Peyer's patch (tissue), 4 donors: ENCODE measurements at places on chromosomes 5 and 9. TPM values are rescaled to one million over a fixed set of nuclear protein-coding genes. Genes with fewer than 3 reads are reported as not detected.
A peak's percentile ranks its signal among the peaks of the same experiment; 100 is the strongest.

GRCh38 chr5:61177070-61177469 is 14.8 kb upstream of the SMIM15 start:
- no peak for DNase-seq

GRCh38 chr5:68032216-68032762 is 183.3 kb upstream of the PIK3R1 start:
- DNase-seq: no peak

GRCh38 chr5:66828548-66829357 is 232.6 kb downstream of the MAST4 start:
- DNase-seq: peak; percentile 82

DNA sequence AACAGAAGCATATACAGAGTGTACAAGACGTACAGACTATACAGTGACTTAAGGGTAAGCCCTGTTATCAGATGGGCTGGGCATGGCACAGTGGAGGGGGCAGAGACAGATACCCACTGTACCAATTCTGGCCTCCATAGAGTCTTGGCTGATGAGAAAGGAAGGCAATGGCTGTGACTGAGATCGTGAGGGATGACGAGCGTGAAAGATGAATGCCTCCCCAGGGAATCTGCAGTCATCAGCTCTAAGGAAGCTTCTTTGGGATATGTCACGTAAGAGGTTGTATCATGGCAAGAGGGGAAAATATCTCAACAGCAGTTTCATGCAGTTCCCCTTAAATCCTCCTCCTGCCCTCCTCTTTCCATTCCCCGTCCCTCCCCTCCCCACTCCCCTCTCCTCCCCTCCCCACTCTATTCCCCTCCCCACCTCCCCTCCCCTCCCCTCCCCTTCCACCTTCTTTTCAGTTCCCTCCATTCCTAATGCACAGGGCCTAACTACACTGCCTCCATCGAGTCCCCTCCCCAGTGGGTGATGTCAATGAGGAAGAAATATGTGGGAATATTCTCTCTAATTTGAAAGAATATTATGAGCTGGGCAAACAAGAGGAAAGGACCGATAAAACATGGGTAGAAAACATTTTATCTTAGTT is 226.4 kb upstream of the DAP start:
- no peak for DNase-seq

- peak; percentile 49 for DNase-seq
Measured at GRCh38 chr9:121529237-121529987, 29.8 kb upstream of the GGTA1 start.

DNA sequence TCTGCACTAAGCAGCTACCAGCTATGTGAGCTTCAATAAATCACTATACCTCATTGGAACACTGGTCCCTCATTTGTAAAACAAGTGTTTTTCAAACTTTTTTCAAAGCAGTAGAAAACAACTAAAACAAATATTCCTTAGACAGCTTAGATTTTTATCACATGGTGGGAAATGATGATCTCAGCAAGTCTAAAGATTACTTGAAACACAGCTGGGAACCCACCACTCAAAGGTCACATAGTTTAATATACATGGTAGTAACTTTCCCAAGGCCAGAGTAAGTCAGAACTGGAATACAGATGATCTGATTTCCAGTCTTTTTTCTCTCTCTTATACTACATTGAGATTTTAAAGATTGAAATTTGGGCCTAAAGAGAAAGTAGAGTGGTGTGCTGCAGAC is 850 bp upstream of the C6 start:
- no peak for DNase-seq

DNA sequence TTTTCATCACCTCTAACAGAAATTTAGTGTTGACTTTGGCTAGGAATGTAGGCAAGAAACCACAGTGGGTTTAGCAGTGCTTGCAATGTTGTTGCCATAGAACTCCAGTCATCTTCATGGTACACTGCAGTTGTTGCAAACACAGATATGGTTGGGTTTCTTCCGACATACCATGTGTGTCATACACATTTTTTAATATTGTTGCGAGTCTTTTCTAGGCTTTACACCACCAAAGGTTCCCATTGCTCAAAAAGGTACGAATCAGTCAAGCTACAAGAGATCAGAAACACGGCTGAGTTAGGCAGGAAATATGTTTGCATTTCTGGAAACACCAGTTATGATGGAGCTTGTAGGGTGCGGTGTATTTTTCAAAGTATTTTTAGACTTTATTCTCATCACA is 172.4 kb downstream of the SYK start:
- no peak for DNase-seq

DNA sequence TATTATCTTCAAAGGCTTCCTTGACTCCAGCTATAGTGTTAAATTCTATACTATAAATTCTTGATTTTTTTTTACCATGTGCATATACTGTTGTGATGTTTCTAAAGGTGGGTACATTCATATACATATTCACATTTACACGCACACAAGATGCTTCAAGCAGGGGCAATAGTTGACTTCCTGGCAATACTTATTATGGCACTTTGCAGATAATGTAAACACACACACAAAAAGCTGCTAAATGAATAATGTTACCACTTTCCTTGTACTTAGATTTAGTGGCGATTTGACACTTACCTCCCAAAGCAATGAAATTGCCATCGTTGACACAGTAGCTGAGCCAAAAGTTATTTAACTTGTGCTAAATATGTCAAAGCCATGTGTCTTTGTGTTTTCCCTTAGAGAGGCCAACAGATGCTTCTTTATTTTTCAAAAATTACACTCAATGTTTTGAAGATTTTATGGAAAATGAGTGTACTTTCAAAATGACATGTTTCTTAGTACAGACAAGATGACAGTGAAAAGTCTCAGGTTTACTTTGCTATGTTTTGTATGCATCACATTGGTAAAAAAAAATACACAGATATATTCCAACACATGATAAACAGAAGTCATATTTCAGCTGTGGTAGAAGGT is 12.2 kb upstream of the ERAP2 start:
- no peak for DNase-seq

DNA sequence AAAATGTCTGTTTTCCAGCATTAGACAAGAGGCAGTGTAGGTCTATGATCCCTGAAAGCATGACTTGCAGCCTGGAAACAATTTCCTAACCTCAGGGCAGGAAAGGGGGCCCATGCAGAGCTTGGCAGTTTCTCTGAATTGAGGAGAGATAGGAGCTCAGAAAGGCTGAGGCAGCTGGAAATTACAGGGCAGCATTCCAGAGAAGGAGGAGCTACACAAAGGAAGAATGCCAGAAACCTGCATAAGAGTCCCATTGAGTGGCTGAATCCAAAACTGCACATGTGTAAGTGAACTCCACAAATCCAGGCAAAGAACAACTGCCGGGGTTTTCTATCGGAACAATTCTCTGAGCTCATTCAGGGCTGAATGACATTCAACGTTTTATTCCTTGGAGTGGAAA is 346.8 kb downstream of the PIK3R1 start:
- no peak for DNase-seq

- DNase-seq: peak; percentile 42
Measured at GRCh38 chr5:138354926-138355378, 2.5 kb downstream of the KDM3B start.

GRCh38 chr5:77709993-77710685 is 66.0 kb downstream of the TBCA start:
- no peak for DNase-seq

- no peak for DNase-seq
Measured at GRCh38 chr5:167503926-167504720, 787.3 kb upstream of the WWC1 start.

DNA sequence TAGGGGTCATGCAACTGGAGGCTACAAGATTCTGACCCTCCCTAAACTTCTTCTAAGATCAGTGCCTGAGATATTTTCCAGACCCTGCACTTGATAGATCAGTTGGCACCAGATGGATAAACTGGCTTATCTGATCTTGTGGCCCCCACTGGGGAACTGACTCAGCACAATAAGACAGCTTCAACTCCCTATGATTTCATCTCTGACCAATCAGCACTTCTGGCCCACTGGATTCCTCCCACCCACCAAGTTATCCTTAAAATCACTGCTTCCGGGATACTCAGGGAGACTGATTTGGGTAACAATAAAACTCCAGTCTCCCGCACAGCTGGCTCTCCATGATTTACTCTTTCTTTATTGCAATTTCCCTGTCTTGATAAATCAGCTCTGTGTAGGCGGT is 2180.4 kb upstream of the WWC1 start:
- DNase-seq: no peak

DNA sequence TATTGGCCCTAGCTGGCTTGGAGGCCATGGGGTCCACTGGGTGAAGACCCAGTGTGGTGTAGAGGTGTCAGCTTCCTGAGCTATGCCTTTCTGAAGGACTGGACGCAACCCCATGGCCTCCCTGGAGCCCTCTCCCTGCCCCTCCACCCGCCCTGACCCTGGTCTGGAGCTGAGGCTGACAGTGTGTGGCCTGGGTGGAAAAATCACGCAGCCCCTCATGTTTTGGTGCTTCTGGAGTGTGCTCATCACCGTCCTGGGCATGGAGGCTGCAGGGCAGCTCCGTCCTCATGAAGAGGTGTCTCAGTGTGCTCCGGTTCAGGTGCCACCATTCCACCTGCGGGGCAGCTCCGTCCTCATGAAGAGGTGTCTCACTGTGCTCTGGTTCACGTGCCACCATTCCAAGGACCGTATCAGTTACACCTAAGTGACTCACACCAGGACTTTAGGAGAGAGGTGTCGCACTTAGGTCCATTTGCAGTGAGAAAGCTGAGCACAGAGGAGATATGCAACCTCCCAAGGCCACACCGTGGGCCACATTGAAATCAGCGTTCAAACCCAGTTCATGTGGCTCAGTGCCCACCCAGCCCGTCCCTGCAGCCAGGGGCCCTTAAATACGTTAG is 214.3 kb upstream of the IRX1 start:
- DNase-seq: no peak

GRCh38 chr9:120308495-120308894 is 271.5 kb downstream of the CDK5RAP2 start:
- DNase-seq: no peak

- DNase-seq: no peak
Measured at GRCh38 chr5:68748101-68748500, 345.7 kb upstream of the SLC30A5 start.

DNA sequence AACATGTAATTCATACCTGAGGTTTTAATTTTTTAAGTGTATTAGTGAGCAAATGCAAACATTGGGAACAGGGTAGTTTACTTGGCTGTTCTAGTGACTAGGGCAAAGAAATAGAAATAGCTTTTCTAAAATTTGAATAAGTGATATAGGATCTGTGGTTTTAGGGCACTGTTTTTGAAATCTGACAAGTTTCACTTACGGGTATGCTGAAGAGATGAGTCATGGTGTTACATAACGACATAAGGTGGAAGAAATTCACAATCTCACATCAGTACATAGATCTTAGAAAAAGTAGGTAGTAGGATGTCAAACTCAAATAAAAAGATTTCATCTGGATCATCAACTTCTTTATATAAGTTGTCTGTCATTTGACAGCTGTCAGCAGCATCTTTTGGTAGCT is 772.3 kb downstream of the MAT2B start:
- no peak for DNase-seq

GRCh38 chr5:127281609-127282008 is 9.0 kb upstream of the MEGF10 start:
- DNase-seq: no peak

The CDC23 gene
- total RNA-seq: 10.6 TPM

The LMX1B gene
- not detected for total RNA-seq
